Fibroblast of skin of left biceps (primary cell): ENCODE measurements at places on chromosomes 7 and 10.

- DNase-seq, result no peak
These were observed 658.0 kb upstream of the FOXK1 start for GRCh38 chr7:4024133-4024532.

DNA sequence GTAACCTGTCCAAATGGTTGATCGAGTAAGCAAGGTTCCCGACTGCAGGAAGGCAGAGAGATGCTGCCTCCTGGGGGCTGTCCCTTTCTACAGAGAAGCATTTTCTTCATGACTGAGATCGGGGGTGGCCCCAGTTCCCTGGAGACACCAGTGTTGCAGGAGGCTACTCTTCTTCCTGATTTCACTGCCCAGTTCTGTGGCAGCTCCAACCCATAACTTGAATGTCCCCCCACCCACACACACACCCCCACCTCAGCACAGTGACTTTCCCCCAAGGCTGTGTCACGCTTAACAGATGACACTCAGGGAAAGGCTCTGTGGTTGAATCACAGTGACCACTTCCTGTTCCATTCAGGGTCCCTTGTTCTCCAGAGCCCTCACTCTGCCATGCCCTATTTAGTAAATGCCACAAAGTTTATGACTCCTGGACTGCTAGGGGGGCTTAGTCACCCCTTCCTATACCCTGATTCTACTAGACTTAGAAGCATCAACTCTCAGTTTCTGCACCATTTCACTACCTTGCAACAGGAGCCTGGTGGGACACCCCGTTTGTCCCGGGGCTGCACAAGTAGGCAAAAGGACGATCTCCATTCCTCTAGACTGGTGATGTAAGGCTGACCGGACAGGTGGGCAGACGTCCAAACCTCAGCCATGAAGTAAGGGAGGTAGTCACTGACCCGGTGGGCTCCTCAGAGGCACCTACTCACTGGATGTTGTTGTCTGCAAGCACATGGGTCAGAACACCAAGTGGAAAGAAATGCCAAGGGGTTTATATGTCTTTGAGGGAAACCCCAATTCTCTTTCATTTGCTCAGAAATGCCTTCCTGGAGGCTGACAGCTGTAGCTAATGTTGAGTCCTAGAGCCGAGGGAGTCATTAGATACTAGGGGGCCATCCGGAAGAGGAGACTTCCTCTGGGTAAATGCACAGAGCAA lies 31.3 kb upstream of the SMC3 start:
- no peak for DNase-seq

DNA sequence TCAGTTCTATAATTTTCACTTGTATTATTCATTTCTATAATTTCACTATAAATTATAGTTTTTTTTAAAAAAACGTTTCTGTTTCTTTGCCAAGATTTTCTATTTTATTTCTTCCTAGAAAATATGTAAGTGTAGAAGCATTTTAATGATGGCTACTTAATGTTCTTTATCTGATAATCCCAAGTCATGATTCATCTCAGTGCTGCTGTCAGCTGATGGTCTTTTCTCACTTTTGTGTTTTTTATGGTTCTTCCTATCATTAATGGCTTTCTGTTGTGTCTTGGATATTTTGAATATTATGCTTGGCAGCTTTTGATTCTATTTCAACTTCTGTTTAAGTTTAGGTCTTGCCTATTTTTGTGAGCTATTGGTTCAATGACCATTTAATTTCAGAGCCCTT lies 268.6 kb downstream of the BAMBI start:
- no peak for DNase-seq

GRCh38 chr7:144027070-144027469 lies 21.7 kb upstream of the OR2A5 start:
- DNase-seq, result no peak

GRCh38 chr7:117194445-117194844 lies 128.4 kb downstream of the WNT2 start:
- no peak for DNase-seq

DNA sequence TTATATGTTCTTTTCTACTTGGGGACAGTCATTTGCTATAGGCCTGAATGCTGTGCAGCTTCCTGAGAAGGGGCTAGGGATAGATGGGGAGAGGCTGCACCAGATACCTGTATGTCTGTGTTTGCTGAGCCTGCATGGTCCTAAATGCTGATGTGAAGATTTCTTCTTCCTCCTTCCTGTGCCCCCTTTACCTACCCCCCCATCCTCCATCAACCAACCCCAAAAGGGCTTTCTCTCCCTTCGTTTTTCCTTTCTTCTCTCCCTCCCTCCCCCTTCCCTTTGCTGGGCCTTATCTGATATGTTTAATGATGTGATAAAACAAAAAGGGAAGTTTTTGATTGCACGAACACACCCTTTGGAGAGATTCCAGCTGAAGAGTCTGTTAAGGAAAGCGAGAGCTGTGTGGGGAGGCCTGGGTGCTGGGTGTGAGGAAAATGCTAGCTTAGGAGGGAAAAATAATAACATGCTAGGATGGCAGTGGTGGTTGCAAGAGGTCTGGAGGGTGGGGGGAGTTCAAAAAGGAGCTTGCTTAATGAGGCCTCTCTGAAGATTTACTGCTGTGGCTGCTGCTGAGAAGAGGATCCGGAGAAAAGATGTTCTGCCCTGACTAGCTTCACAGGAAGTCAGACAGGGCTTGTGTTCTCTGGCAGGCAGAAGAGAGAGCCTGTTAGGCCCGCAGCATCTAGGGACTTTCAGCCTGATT lies 101.8 kb downstream of the SAMD9 start:
- no peak for DNase-seq

DNA sequence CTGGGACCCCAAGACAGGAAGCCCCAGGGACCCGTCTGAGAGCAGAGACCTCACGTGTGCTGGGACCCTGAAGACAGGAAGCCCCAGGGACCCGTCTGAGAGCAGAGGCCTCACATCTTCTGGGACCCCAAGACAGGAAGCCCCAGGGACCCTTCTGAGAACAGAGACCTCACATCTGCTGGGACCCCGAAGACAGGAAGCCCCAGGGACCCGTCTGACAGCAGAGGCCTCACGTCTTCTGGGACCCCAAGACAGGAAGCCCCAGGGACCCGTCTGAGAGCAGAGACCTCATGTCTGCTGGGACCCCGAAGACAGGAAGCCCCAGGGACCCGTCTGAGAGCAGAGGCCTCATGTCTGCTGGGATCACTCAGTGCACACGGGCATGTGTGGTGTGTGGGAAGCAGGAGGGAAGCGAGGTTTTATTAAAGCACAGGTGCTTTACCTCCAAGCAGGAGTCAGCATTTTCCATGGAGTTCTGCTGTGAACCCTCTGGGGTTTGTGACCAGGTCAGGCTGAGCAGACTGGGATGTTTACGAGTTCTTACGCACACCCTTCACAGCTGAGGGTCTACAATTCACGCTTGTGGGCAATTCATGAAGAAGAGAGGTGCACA lies 590.6 kb downstream of the DNAJB6 start:
- DNase-seq, result no peak

DNA sequence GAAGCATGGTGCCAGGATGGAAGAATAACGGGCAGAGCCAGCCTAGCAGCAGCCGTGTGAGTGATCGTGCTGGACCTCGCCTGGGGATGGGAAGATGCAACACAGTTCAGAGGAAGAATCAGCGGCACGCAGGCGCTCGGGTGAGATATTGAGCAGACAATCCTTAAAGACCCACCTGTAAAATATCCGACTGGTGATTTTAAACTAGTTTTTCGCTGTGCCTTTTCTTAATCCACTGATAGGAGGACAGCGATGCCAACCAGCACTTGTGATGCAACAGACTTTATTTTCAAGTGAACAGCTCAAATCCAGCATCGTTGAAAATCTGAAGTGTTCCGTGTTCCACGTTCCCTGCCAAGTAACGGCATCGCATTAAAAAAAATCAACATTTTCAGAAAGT lies 214.7 kb downstream of the TEX36 start:
- DNase-seq, result no peak

DNA sequence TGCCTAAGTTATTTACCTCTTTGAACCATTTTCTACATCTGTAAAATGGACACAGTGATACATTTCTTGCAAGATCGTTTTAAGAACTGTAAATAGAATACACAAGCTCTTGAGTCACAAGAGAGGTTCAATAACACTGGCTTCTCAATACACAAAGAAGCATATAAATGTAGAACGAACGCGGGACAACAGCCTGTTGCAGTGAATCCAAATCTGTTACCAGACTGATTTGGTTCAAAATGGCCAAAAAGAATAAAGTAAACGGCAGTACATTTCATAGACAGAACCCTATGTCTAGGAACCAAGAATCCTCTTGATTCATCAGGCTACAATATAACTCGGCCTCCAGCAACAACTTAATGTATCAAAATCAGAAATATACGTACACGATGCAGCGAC lies 701 bp downstream of the MTPAP start:
- no peak for DNase-seq

GRCh38 chr7:115494529-115495147 lies 535.9 kb downstream of the TFEC start:
- DNase-seq, result no peak

DNA sequence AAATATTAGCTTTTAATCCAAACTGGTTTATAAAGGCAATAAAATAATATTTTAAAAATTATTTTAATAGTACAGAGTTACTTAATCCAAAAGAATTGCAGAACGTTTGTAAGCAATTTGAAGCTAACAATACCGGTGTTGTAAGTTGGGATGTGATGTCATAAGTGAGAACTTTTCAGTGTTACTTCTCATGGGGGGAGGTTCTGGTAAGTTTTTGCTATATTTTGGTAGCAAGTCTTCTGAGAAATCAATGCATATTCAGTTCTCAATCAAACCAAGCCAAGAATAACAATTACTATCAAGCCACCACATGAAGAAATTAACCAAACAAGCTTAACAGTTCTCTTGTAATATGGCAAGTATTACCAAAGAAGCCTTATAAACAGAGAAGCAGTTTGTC lies 147.1 kb upstream of the ASAH2 start:
- no peak for DNase-seq

DNA sequence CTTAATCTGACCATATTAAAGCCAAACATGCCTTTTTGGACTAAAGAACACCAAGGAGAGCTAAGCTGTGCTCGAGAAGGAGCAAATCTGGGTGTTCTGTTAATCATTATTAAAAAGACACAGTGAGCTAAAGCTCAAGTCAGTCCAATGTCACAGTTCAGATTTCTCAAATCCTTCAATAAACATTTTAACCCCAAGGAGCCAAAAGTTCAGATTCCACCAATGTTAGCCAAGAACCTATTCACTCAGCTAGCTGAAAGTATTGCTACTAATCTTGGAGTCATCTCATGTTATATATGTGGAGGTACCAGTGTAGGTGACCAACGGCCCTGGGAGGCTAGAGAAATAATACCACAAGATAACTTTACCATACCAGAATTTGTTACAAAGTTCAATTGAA lies 14.5 kb upstream of the ZNF33B start:
- DNase-seq, result no peak

GRCh38 chr10:71604324-71605018 lies 115.1 kb downstream of the C10orf105 start:
- no peak for DNase-seq

GRCh38 chr7:74482197-74482467 lies 28.4 kb downstream of the GTF2IRD1 start:
- no peak for DNase-seq

DNA sequence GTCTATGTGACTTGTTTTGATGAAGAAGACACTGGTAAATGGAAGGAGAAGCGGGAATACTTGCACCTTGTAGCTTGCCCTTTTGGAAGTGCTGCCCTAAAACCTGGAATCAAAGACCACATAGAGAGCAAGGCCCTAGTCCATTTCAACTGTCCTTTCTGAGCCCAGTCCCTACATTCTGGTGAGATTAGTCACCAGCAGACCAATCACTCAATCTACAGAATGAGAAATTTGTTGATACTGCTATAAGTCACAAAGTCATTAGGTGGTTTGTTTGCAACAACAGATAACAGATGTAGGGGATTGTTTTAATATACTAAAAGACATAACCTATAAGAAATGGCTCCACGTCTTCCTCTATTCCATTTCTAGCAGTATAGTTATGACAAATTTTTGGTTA lies 33.6 kb downstream of the WASL start:
- DNase-seq, result no peak

GRCh38 chr10:100129424-100129823 lies 47.8 kb upstream of the CPN1 start:
- no peak for DNase-seq

GRCh38 chr7:115229401-115230105 lies 307.7 kb downstream of the MDFIC start:
- no peak for DNase-seq

GRCh38 chr10:47334466-47335295 lies 12.4 kb downstream of the GDF2 start:
- no peak for DNase-seq

- DNase-seq, result no peak
These were observed 53.6 kb upstream of the NRF1 start for GRCh38 chr7:129557686-129558481.

GRCh38 chr7:87413029-87413428 lies 62.5 kb downstream of the ABCB4 start:
- DNase-seq, result no peak
